Mesothelial cell of epicardium (in vitro differentiated cells): ENCODE measurements at places on chromosomes 5 and 9.

- no peak overlapping the region for H3K27ac ChIP-seq
- DNase-seq: no peak
- peaks cover 7% of the 10 kb centered on the region for H3K4me1 ChIP-seq
- H3K4me3 ChIP-seq: no peak overlapping the region
These were observed 620.2 kb upstream of the DMAC1 start for GRCh38 chr9:8419596-8420275.

DNA sequence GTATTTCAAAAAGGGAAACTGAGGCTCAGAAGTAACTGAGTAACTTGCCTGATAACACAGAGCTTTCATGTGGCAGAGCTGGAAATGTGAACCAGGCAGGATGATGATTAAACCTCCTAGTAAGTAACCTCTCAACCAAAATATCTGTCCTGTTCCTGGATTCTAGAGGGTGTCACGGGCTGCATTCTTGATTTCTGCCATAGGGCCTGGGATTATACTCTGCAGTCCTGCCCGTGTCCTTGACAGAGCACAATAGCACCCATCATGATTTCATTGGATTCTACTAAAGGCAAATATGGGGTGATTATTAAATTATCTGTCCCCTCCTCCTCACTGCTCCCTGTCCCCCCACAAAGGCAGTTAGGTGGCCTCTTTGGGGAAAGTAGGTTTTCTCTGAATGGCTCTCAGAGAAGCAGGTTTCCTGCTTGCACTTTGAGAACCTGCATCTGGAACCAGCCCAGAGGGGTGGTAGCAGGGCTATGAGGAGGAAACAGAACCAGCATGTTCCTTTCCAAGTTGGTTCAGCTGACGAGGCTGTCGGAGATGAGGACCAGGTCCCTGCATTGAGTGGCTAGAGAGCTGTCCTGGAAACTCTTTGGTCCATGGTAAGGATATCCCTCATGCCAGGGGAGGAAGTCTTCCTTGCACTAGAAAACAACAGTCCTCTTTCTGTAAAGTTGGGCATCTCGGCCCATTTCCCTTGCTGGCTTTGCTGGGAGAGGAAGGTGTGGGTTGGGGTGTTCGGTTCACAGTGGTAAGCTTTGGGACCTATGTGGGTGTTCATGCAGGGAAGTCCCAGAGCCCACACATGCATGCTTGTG is 36.6 kb downstream of the PPARGC1B start:
- H3K4me1 ChIP-seq: peaks cover 5% of the 10 kb centered on the region
- no peak overlapping the region for H3K4me3 ChIP-seq
- no peak overlapping the region for H3K27ac ChIP-seq
- no peaks in the 10 kb centered on the region for H3K36me3 ChIP-seq

- no peak for DNase-seq
- peaks cover 18% of the 10 kb centered on the region for H3K4me1 ChIP-seq
- H3K4me3 ChIP-seq: no peak overlapping the region
- H3K27ac ChIP-seq: no peak overlapping the region
- H3K36me3 ChIP-seq: no peaks in the 10 kb centered on the region
- H3K27me3 ChIP-seq: peaks cover 5% of the 10 kb centered on the region
These were observed 129.4 kb upstream of the ACO1 start for GRCh38 chr9:32255026-32255425.

DNA sequence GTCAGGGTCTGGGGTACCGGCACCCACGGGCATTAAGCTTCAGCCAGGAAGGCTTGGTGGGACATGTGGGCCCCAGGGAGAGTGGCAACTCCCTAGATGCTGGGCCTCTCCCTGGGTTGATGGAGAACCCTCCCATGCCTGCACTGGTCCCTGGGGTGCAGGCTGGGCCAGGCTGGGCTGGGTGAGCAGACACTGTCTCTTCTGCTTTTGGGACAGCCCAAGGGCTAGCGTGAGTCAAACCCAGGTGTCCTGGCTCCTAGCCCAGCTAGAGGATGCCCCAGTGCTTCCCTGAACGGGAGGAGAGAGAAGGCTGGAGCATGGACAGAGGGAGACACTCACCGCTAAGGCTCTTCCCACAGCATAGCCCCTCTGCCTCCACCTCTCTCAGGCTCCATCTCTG is 5.7 kb upstream of the AQP7 start:
- no peak for DNase-seq
- H3K4me3 ChIP-seq: no peak overlapping the region
- H3K4me1 ChIP-seq: peaks cover 10% of the 10 kb centered on the region
- no peaks in the 10 kb centered on the region for H3K36me3 ChIP-seq
- H3K27me3 ChIP-seq: no peaks in the 10 kb centered on the region
